Stimulated activated CD8-positive, alpha-beta memory T cell treated with anti-CD3 and anti-CD28 coated beads, Interleukin-4, amount 100 ng/mL, for 48 hours (primary cell): ENCODE measurements at places on chromosomes 4 and X.

DNA sequence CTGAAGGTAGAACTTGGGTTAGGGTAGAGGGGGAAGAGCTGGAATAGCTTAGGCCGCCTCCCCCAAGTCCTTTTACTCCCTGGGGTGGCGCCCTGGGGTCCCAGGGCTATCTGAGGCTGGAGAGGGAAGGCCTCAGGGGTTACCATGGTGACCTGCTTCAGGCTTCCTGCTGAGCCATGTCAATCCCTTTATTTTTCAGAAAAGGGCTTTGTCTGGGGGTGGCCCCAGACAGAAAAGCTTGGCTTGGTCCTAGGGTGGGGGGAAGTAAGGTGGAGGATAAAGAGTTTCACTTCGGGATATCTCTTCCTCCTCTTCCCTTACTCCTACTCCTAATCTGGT lies 6.3 kb downstream of the EFNB1 start:
- no peak for DNase-seq

GRCh38 chr4:104642521-104642920 lies 147.8 kb upstream of the CXXC4 start:
- no peak for DNase-seq

DNA sequence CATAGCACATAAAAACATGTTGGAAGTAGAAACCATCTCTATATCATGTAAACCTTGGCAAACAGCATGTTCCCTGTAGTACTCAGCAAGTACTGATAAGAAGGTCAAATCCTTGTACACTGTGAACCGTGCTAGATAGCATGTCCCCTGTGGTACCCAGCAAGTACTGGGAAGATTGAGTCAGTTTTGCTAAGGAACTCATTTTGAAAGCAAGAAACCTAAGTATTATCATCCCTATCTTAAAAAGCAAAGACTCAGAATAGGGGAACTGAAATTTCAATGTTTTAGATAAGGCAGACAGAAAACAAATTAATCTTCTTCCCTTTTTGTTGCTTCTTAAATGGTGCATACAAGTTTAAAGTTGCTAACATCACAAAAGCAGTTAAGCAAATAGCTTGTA lies 180.2 kb downstream of the RBM46 start:
- no peak for DNase-seq

DNA sequence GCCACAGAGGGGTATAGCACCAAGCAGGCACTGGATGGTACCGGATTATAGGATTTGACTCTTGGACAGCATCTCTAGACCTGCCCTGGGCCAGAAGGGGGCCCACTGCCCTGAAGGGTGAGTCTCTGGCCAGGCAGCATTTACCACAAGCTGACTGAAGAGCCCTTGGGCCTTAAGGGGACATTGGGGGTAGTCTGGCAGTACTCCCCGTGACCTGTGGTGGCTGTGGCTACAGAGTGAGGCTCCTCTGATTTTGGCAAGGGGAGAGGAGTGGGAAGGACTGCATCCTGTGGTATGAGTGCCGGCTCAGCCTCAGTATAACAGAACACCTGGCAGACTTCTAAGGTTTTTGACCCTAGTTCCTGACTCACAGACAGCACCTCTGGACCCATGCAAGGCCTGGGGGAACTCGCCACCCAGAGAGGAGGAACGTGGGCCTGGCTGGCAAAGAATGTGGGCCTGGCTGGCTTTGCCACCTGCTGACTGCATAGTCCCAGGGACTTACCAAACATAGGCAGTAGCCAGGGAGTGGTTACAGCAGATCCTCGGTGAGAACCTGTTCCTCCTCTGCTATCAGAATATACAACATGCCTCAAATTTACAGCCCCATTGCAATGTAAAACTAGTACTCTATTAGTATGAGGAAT lies 48.1 kb downstream of the ABCB7 start:
- DNase-seq: no peak

DNA sequence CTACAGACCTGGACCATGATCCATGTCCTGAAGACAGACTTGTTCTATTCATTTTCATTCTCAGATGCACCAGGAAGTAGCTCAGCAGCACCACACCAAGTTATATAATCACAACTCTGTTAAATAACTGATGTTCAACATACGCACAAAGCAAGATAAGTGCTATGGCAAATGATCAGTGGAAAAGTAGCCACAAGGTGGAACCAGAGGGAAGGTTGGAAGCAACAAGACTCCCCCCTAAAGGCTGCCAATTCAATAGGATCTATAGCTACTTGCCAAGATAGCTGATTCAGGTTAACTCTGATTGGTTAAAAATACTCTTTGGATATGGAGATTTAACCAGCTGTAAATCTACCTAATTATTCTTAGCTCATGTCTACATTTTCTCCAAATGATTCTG lies 23.7 kb upstream of the FAM47B start:
- no peak for DNase-seq

DNA sequence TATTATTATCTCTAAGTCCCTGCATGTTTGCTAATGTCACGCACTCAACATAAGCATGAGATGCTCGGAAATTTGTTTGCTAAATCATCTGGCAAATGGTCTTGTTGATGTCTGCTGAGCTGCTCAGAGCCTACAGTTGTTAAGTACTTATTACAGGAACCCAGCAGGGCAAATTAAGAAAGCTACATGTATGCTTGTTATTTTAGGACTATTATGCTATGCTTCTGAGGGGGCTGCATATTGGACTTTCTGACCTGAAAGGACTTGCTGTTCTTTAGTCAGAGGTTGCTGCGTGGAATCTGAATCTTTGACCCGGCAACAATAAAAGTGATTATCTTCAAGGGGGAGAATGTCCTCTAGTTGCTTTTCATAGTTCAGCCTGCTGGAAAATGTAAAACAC lies 36.3 kb upstream of the TENM3 start:
- DNase-seq: no peak

- no peak for DNase-seq
Measured at GRCh38 chrX:45322820-45323219, 122.1 kb upstream of the DIPK2B start.

- no peak for DNase-seq
Measured at GRCh38 chr4:86918539-86919072, 16.2 kb upstream of the AFF1 start.

- no peak for DNase-seq
Measured at GRCh38 chrX:134948333-134949241, 42.2 kb upstream of the SMIM10 start.

DNA sequence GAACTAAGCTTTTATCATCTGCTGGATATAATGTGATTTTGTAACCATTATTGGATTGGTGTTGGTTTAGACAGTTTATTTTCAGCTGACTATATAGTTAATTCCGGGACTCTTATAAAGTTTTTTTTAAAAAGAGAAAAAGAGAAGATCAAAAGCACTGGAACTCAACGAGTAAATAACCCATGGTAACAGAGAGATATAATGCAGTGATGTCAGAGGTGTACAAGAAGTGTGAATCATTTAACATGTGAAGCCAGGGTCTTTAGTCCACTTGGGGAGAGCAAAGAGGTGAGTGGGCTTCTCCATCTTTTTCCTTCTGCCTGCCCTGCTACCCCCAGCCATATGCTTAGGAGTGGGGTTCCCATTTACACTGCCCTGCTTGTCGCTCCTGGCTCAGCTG lies 3.2 kb downstream of the TMEM165 start:
- no peak for DNase-seq

- DNase-seq: no peak
Measured at GRCh38 chr4:7569810-7570783, 135.4 kb upstream of the PSAPL1 start.

GRCh38 chr4:17284323-17285175 lies 227.3 kb downstream of the QDPR start:
- DNase-seq: no peak

DNA sequence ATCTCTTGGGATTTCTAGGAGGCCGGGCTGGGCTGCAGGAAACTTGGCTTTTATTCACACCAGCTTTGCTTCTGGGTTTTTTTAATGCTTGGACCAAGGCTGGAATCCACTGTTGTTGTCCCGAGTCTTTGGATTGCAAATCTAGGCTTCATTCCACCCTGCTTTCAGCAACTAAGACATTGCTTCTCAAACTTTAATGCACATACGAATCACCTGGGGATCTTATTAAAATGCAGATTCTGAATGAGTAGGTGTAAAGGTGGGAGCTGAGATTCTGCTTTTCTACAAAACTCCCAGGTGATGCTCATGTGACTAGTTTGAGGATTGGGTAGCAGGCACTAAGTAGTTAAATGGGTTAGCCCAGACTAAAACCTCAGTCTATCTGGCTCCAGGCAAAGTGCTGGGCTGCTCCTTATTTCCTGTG lies 39.2 kb upstream of the GPC4 start:
- DNase-seq: no peak

- no peak for DNase-seq
Measured at GRCh38 chr4:79213010-79213409, 112.9 kb downstream of the NAA11 start.

GRCh38 chrX:23699636-23700194 lies 32.4 kb downstream of the PRDX4 start:
- DNase-seq: peak; percentile 33

- DNase-seq: no peak
Measured at GRCh38 chr4:11151500-11151899, 277.2 kb downstream of the HS3ST1 start.

DNA sequence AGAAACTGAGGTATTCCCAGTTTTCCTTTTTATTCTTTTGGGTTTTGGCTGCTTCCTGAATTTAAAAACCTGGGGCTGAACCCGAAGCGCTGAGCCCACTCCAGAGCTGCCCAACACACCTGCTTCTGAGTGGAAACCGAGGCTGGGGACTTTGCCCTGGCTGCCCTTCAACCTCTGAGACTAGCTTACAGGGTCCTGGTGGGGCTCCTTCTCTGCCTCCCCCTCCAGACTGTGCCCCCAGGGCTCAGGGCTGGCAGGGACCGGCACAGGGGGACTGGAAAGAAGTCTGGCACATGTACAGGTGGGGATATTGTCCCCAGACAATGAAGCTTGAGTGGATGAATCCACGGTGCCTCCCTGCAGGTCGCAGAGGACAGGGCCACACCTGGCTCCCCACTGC lies 240.4 kb upstream of the PSAPL1 start:
- DNase-seq: no peak

- no peak for DNase-seq
Measured at GRCh38 chr4:32658019-32658418, 1937.8 kb downstream of the PCDH7 start.

- no peak for DNase-seq
Measured at GRCh38 chr4:76709772-76710090, 188.2 kb downstream of the SOWAHB start.

GRCh38 chrX:136910565-136911035 lies 30.1 kb upstream of the RBMX start:
- no peak for DNase-seq
